Activated naive CD4-positive, alpha-beta T cell treated with anti-CD3 and anti-CD28 coated beads for 36 hours (primary cell): ENCODE measurements at places on chromosomes 5 and 9. TPM values are rescaled to one million over a fixed set of nuclear protein-coding genes. Genes with fewer than 3 reads are reported as not detected.

- no peak for DNase-seq
Measured at GRCh38 chr5:155471027-155471426, 457.5 kb downstream of the KIF4B start.

GRCh38 chr9:15332939-15333338, 25.9 kb upstream of the TTC39B start:
- no peak for DNase-seq

TRIP13 gene
- total RNA-seq = 29.9 TPM

DNA sequence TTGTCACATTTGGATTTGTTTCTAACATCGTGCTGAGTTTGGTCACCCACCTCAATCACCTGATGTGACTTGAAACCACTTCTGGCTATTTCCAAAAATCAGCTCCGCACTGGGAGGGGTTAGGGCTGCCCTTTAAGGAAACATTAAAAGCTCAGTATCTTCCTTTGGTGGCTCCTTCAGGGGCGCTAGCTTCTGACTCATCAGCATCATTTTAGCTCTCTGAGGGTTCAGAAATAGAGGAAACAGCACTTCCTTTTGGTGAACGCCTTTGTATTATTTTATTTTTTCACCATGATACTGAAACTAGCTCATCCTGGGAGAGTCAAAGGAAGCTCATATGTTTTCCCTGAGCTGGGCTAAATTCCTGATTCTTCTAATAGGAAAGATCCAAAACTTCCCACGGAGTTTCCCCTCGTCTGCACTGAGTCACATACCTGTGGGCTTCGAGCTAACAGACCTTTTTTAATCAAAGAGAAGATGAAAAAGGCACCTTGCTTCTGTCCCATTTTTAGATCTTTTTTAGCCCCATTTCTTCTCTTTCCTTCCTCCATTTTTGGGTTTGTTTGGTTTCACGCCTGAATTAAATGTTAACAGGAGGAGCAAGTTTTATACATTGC, 48.2 kb downstream of the ROPN1L start:
- DNase-seq = peak; percentile 19

- no peak for DNase-seq
Measured at GRCh38 chr5:151022511-151023018, 2.2 kb downstream of the GPX3 start.

DNA sequence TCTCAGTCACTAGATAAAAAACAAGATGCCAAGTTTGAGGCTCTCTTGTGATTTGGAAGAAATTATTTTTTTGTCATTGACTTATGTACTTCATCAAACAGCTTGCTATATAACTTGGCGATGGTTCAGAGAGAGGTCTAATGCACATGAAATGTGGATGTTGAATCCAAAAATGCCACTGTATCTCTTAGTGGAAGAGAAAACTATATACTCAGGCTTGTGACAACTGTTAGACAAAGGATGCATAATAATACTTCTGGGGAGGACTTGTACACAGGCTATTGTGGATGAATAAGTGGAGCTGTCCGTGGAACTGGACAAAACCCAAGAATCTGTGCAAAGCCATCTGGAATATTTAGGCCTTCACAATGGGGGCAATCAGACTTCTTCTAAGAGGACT, 162.9 kb upstream of the NMUR2 start:
- DNase-seq = no peak

- no peak for DNase-seq
Measured at GRCh38 chr5:82470185-82470994, 192.2 kb upstream of the RPS23 start.

DNA sequence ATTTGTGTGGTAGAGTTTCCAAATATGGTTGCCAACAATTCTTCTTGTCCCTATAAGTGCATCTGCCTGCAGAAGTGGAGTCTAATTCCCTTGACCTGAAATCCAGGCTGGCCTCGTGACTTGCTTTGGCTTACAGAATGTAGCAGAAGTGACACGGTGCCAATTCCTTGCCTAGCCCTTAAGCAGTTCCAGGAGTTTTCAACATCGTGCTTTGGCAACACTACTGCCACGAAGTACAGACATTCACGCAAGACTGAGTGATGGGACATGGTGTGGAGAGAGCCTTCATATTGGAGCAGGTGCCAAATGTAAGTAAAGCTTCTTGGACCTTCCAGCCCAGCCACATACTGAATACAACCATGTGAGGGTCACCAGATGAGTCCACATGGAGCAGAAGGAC, 92.9 kb upstream of the NEK6 start:
- DNase-seq = no peak
